ENCODE measurements at places on chromosomes 3 and 15.

GRCh38 chr3:14570089-14570488 lies 29.9 kb upstream of the GRIP2 start:
- no peak for DNase-seq

DNA sequence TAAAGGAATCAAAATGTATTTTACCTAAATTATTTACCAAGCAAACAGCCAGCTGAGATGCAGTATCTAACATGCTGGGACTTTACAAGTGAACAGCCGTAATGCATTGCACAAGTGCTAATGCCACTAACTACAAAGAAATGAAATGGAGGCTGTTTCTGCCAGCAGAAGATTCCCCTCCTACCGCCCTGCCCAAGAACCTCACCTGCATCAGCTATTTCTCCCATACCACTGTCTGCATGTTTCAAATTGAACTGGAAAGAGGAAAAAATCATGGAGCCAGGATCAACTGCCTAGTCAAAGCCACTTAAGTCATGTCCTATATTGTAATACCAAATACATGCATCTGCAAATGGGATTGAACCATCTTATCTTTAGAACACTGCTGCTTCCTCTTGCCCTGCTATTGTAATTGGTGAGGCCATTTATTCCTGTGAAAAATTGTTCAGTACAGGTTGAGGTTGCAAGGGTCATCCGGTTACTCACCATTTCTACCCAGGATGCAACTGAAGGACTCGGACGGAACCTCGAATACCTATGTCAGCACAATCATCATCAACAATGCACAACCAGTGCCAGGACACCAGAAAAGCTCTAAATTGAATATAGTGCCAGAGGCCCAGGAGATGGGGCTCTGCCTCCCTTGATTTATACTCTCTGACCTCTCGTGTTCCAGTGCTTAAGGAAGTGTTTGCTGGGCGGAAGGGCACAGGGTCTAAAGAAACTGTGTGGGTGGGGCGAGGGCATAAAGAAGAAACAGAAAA lies 27.5 kb downstream of the ANXA2 start:
- no peak for DNase-seq

GRCh38 chr3:101193957-101194356 lies 126.4 kb downstream of the IMPG2 start:
- DNase-seq, result no peak

DNA sequence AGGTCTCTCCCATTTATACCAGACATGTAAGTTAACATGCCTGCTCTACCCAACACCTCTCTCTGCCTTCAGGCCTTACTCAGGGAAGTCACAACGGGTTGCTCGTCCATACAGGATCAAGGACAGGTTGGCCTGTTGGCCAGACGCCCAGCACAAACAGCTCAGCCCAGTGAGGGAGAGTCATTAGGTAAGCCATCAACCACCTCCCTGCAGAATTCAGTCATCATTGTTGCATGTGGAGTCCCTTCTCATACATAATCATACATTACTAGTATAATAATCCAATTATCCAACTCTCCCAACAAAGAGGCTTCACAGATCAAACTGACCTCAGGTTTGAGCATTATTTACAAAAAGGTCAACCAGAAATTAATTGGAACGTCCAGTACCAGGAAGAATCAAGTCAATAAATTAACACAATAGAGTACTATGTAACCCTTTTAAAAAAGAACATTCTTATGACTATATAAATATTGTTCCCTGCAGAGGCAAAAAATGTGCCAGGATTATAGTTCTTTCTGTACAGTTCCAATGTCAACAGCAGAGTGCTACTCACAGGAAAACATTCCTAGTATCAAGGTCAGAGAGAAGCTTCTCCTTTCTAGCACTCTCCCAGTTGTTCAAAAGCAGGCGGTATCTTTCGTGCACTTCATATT lies 33.2 kb downstream of the HOMER2 start:
- peak; percentile 81 for DNase-seq
